ENCODE measurements at places on chromosomes 7 and 10.

- DNase-seq, result no peak
These were observed 24.9 kb upstream of the NPS start for GRCh38 chr10:127524229-127524628.

DNA sequence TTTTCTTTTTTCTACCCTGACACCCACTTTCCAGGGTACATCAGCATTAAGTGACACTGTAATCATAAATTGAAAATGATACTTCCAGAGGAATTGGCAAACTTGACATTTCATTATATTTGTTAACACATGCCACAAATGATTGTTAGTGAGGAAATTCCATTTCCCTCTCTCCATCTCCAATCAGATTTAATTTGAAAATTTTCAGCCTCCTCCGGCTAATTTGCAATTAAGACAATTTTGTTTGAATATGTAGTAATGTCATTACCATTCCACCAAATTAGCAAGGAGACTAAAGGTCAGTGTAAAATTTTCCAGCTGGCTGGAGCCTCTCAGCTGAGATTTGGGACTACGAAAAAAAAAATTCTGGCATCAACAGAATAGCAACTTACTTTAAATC lies 242.7 kb downstream of the FOXP2 start:
- no peak for DNase-seq

DNA sequence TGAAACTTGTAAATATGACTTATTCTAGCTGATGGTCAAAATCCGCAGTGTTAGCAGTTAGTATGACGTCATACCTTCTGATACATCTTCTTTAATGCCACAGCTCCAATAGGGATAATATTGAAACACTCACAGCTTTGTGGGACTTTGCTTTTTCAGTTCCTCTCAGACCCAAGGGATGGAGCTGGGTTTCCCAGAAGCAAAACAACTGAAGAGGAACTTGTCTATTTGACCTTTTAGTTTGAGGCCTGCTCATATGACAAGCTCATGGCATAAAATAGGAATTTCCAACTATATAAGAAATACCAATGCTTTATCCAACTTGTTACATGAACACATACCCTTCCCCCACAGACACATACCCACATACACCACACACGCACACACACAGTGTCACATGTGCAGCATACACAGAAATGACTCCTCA lies 31.6 kb upstream of the C10orf67 start:
- DNase-seq, result peak; percentile 21

DNA sequence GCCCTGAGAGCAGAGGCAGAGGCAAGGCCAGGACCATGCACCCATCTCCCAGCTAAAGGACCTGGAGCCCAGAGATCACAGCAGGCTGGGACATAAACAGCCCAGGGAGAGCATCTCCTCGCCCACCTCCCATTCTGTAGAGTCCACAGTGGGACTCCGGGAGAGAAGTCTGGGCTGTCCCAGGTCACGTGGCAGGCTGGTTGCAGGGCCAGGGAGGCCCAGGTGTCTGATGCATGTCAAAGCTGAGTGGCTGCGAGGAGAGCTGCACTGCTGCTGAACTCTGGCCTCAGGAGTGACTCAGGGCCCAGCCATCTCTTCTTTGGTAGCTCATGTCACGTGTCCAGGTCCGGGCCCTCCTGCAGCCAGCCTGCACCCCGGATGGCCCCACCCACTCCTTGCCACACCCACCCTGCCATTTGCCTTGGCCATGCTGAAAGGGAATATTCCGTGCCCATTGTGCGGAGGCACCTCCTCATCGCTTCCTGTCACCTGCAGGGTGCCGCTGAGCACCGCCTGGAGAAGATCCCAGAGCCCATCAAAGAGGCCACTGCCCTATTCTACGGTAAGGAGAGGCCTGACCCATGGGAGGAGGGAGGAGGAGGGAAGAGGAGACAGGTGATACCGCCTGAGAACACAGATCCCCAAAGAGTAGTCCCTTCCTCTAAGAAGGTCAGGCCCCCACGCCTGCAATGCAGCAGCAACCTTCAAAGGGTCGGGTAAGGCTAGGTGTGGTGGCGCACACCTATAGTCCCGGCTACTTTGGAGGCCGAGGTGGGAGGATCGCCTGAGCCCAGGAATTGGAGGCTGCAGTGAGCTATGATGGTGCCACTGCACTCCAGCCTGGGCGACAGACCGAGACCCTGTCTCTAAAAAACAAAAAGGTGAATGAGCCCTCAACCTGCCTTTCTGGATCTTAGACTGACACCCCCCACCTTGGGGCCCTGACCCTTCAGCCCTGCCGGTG lies 12.6 kb upstream of the SH2B2 start:
- no peak for DNase-seq

GRCh38 chr7:132760244-132760623 lies 184.0 kb upstream of the PLXNA4 start:
- no peak for DNase-seq

- DNase-seq, result peak; percentile 84
These were observed 7.8 kb downstream of the HPS6 start for GRCh38 chr10:102072673-102073527.

GRCh38 chr7:22842383-22842941 lies 19.8 kb upstream of the TOMM7 start:
- DNase-seq, result no peak

DNA sequence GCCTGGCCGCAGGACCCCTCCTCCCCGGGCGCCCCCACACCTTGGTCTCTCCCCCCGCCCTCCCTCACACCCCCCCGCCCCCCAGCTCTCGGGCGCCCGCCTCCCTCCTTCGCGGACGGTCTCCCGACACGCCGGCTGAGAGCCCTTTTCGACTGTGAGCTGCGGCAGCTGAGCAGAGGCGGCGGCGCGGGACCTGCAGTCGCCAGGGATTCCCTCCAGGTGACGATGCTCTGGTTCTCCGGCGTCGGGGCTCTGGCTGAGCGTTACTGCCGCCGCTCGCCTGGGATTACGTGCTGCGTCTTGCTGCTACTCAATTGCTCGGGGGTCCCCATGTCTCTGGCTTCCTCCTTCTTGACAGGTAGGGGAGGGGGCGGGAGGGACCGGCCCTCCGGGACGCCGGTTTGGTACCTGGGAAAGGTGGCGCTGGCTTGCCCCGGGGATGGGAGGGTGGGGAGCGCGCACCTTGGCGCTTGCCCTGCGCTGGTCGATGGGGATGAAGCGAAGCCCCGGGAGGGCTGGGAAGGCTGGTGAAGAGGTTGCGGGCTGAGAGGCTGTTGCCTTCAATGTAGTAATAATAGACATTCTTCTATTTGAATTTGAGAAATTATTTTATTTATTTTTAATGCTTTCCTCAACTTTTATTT lies at the start of gene BMPER:
Gene BMPER, plus strand, starts transcription at position 151 of the 644 bp plus-strand sequence. Its CDS starts 75 bp downstream, at position 226.
- no peak for DNase-seq

DNA sequence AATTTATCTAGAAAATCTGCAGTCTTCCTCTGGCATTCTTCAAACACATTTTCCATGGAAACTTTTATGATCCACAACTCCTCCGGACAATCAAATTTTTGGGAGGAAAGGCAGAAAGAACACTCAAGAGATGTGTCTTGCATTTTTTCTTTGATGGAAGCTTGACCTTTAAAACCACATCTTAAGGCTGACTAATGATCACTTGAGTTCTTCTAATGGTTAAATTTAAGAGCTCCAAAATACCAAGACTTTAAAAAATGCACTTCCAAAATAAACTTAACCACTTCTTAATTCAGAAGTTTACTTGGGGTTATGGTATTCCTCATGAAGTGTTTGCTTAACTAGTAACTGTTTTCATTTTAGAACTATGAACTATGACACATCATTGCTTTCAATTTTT lies 43.3 kb downstream of the ETV1 start:
- DNase-seq, result no peak

- DNase-seq, result no peak
These were observed 1000.9 kb downstream of the LRMDA start for GRCh38 chr10:76432016-76433012.

- no peak for DNase-seq
These were observed 27.8 kb downstream of the NKX2-3 start for GRCh38 chr10:99560277-99561126.

DNA sequence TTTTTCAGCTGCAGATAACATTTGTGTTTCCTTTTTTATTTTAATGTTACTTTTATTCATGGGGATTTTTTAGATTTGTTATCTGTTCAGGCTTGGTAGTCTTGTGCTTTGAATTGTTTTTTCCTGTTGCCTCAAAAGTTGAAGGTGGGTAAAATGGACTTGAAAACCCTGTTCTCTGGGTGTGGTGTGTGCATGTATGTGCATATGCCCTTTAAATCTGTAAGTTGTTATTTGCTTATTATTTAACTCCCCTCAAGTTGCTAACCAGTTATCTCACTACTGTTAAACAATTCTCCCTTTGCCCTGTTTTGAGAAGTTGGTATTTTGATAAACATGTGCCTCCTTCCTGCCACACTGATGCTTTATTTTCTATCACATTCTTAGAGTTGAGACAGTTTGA lies 30.6 kb downstream of the TSPAN14 start:
- no peak for DNase-seq

DNA sequence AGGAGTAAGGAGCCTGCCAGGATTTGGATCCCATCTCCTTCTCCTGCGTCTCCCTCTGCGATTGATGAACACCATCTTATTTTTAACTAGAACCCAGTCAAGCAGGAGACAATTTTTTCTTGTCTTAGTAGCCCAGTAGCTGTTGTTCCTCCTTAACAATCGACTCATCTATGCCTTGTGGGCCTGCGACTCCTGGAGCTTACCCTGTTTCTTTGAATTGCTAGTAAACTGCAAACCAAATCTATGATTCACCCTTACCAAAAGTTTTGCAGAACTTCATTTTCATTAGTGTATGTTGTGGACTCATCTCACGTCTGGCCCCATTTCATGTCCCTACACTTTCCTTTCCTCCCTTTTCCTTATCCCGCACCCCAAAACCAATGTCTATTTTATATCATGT lies 37.7 kb downstream of the TRIL start:
- DNase-seq, result no peak

DNA sequence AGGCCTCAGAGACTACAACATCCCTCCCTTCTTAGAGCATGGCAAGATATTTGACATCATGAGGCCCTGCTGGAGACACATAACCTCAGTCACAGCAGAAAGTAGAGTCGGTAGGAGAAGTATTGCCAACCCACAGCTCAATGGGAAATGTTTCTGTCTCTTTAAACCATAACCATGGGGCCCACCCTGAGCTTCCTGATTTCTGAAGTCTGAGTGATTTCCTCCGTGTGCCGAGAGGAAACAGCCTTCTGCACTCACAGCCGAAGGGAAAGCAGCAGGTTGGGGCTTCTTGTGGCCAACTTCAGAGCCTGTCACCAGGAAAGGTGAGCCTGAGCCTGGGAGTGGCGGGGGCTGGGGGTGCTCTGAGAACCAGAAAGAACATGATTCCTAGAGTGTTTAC lies at the start of gene GIMAP1:
Gene GIMAP1, plus strand, starts transcription at position 246 of the 400 bp plus-strand sequence. CDS start 2,435 bp downstream, outside the sequence.
- DNase-seq, result peak; percentile 53

DNA sequence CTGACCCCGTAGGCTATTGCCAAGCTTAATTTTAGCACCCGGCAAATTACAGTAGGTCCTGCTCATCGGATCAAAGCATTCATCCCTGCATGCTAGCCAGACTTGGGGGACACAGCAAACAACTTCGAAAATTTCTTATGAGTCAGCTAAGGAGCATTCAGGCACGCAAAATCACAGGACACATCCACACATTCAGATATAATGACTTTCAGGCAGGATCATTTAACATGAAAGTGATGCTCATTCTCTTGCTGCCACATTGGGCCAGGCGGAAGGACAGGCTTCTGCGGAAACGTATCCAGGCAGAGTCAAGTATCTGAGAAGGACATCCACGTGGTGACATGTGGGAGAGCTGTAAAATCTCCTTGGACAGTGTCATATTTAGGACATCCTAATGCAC lies 474.0 kb upstream of the NRP1 start:
- no peak for DNase-seq

Data from CD4-positive, alpha-beta T cell treated with Interferon alpha-2 for 1 hour (primary cell).